Activated gamma-delta T cell treated with anti-CD3 and anti-CD28 coated beads, Interleukin-2, amount 50 U/mL, for 16 hours (primary cell): ENCODE measurements at places on chromosomes 4 and X.

GRCh38 chr4:113673450-113673849, 88.1 kb downstream of the CAMK2D start:
- DNase-seq: peak; percentile 9

DNA sequence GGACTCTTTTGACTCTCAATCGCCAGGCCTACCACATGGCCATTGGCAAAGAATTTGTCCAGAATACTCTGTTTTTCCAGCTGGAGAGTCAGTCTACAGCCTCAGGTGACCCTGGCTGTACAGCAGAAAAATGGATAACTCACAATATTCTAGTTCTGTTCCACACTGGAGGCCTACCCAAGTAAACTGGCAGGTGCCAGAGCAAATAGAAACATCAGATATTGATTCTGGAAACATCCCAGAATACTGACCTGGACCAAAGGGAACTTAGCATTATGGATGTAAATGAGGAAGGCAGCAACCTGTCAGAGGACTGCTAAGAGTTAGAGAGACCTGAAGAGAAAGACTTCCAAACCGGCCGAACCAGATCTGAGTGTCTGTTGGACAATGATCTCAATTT, 147.9 kb upstream of the SMAD1 start:
- no peak for DNase-seq

DNA sequence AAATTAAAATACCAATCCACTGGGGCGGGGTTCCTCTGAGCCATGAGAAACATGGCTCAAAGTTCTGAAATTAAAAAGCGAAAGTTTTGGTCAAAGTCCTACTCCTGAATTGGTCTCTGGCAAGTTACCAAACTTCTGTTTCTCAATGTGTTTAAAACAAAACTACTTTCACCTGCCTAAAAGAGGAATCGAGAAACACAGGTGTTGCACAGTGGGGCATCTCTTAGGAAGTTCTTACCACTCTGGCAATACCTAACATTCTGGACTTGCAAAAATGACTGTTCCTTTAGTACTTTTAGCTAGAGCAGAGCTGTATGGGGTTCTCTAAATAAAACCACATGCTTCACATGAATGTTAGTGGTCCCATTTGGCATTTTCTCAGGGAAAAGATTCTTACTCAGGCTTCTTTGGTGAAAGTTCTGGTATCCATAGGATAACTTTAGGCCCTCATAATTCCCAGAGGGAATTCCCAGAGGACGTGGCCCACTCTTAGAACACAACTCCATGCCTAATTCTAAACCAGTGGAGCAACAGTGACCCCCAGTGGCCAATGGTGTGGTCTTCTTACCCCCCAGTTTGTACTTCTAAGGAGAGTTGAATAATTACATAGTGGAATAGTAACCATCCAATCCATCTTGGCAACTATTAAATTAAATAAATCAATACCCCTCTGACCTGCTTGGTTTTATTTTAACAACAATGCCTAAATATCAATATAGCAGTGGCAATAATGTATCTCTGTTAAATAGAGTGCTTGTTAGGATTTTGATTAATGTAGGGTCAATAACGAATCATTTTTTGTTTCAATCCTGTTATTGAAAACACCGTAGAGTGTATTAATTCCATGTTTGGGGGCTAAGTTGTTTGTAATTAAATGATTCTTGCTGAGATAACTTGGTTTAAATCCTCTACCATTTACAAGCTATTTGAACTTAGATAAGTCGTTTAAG, 21.9 kb downstream of the BMP3 start:
- DNase-seq: no peak

DNA sequence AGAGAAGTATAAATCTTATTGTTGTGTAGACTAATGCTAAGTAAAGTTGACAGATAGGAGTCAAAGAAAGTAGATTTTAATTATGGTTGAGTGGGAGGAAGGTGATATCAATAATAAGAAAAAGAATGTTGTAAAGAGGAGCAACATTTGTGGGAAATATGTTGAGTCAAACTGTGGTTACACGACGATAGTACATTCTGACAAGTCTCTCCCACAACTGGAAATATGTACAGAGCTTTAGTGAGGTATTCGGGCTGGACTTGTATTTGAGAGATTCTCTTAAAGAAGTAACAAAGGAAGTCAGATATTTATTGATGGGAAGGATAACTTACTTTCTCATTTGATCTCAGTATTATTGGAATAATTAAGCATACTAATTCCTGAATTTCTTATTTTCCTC, 525.3 kb upstream of the MAGEB2 start:
- DNase-seq: no peak

- no peak for DNase-seq
Observed at GRCh38 chrX:37684973-37685372, 618 bp upstream of the XK start.

GRCh38 chrX:152937236-152937635, 39.4 kb downstream of the ZNF185 start:
- no peak for DNase-seq

- no peak for DNase-seq
Observed at GRCh38 chr4:103757631-103758030, 37.8 kb upstream of the TACR3 start.

- DNase-seq: no peak
Observed at GRCh38 chrX:57366430-57366829, 79.9 kb downstream of the FAAH2 start.

GRCh38 chr4:149248191-149248764, 567.4 kb downstream of the IQCM start:
- no peak for DNase-seq

DNA sequence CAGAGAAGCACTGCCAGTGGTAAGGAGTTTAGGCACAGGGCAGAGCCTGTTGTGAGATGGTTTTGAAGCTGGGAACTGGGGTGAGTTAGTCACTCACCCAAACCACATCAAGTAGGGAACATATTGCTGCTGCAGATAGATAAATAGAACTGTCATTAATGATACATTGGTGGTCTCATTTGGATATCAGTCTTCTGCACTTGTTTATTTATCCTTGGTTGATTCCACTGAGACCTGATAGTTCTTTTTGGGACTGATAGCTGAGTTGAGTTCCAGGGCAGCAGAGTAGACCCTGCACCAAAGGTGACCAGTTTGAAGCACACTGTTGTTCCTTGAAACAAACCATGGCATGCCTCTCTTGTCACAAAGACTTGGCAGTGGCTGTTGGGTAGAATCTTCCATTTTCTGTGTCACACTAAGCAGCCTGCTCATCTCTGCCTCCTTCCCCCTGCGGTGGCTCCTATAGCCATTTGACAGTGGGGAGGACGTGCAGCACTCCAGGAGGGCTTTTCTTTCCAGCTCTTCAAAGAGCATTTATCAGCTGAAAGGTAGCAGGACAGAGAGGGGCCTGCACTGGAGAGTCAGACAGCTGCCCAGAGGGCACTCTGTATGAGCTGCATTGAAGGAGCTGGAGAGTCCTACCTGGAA, 59.7 kb upstream of the TMEM164 start:
- no peak for DNase-seq

- no peak for DNase-seq
Observed at GRCh38 chr4:165929662-165930061, 56.6 kb downstream of the TLL1 start.

GRCh38 chr4:13371048-13371447, 113.1 kb downstream of the RAB28 start:
- DNase-seq: no peak

GRCh38 chrX:52422884-52423283, 54.1 kb downstream of the XAGE2 start:
- DNase-seq: no peak

- DNase-seq: no peak
Observed at GRCh38 chr4:122836941-122837340, 10.3 kb downstream of the FGF2 start.
